ENCODE measurements at places on chromosomes 7 and 10.

DNA sequence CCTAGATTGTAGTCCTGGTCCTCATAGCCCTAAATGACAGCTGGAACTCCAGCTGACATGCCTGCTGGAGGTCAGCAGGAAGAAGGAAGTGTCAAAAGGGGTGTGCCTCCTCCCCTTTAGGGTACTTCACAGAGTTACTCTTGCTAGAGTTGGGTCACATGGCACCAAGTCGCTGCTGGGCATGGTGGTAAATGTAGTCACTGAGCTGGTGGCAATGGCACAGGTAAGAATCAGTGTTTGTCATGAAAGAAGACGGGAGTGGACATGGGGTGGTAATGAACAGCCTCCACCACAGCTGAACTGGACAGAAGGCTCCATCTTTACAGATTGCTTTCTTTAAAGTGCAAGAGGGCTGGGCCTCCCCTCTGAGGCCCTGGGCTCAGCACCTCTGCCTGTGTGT, 122.3 kb downstream of the ACTR3B start:
- no peak for DNase-seq

DNA sequence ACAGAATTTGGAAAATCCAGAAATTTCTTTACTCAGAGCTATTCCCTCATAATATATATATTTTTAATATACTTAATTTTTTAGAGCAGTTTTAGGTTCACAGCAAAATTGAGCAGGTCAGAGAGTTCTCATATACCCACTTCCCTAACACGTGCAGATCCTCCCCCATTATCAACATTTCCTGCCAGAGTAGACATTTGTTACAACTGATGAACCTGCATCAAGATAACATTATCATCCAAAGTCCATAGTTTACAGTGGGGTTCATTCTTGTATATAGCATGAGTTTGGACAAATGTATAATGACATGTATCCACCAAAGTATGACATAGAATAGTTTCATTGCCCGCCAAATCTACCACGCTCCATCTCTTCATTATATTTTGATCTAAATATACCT, 170.0 kb downstream of the PTEN start:
- DNase-seq = no peak

DNA sequence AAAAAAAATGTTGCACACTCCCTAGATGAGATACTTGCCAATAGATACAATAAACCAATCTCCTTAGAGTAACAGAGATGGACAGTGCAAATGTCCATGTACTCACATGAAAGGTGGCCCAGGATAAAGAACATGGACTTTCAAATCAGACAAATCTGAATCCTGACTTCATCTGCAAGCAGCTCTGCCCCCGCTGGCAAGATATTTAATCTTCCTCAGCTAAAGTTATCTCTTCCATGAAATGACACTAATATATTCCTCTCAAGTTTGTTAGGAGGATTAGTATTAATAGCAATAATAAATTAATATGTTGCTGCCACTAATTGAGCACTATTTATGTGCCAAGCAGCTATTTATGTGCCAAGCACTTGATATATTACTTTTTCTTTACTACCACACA, 148.6 kb upstream of the YAE1 start:
- no peak for DNase-seq

- DNase-seq = peak; percentile 70
Measured at GRCh38 chr7:3092468-3092867, 48.8 kb upstream of the CARD11 start.

DNA sequence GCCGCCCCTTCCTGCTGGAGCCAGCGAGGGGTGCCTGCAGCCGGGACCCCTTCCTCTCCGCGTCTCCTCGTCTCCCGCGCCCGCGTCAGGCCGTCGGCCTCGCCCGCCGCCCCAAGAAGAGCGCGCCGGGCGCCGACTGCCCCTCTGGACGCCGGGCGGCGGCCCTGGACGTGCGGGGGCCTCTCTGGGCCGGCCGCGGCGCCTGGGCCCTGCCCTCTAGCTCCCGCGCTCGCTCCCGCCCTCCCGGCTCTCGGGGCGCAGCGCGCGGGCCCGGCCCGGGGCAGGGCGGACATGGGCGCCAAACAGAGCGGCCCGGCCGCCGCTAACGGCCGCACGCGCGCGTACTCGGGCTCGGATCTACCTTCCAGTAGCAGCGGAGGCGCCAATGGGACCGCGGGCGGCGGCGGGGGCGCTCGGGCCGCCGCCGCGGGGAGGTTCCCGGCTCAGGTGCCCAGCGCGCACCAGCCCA, 704 bp downstream of the ZNRF2 start:
- DNase-seq = peak; percentile 73

DNA sequence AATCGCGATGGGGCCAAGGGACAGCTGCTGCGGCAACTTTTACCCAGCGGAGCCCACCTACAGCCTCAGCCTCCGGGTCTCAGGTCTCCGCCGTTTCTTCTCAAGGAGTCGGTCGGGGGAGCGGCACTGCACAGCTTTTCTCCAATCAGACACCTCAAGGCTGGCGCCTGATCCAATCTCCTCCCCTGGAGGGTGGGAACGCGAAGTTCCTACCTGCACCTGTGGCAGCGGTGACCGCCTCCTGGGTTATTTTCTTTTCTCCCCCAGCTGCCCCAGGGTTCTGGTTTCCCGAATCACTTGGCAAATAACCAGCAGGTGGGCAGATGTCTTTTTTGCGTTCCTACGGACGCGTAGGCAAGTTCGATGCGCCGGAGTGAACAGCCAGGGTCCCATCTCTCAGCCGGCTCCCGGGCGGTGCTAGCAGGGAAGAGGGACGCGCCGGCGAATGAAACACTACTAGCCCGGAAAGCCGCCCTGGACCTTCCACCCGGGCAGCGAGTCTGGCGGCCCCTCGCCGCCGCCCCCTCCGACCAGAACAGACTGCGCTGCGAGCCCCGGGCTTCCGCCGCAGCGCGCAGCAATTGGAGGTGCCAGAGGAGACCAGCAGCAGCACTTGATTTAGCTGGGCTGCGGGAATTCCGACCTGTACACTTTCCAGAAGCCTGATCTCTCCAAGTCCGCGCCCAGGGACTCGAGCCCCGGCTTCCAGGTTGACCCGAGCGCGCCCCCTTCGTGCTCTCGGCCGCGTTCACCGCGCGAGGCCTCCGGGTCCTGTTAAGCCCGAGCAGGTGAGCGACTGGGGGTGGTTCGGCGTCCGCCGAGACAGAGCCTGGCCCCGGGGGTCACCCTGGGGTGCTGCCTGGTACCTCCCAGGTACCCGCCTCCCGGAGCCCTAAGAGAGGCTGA, at the start of gene PRR15:
Gene PRR15 (plus strand): TSS at position 246 of the 906 bp plus-strand sequence. CDS start 2,495 bp downstream, outside the sequence.
- peak; percentile 33 for DNase-seq

GRCh38 chr7:25853314-25853713, 298.7 kb upstream of the NFE2L3 start:
- DNase-seq = no peak

- DNase-seq = no peak
Measured at GRCh38 chr7:151246102-151246850, 2.2 kb downstream of the SMARCD3 start.

GRCh38 chr7:158237672-158238335, 349.8 kb downstream of the PTPRN2 start:
- no peak for DNase-seq

- no peak for DNase-seq
Measured at GRCh38 chr10:122458693-122459092, 2.7 kb upstream of the HTRA1 start.

GRCh38 chr7:20111821-20112542, 105.2 kb downstream of the MACC1 start:
- no peak for DNase-seq

DNA sequence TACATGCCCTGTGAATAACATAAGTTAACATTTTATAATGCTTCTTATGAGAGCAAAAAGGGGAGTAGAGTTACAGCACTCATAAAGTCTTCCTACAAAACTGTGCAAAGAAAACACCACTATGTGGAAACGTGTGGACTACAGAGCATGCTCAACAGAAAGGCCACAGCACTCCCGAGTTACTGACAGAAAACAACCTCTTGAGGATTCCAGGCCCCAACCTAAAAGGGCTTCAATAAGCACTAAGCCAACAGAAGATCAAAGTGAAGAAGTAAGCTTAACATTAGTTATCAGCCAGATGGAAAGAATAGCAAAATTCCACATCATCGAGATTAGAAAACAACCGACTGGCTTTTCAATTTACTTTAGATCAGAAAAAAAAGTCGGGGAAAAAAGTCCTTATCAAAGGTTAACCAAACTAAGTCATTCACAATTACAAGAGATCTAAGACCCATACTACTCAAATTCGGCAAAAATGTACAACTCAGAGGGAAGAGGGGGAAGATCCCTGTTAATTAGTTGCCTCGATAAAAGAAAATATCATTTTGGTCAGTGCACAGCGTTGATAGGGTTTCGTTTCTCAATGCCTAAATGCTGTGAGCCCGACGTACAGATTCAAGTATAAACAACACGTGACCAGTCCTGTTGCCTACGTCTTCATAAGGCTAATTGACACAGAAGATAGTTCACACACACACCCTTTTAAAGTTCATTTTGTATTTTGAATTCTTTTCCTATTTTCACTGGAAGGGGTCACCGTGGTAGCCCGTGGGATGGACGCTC, 1.4 kb downstream of the KBTBD2 start:
- no peak for DNase-seq

- peak; percentile 81 for DNase-seq
Measured at GRCh38 chr10:131452926-131453720, 141.6 kb upstream of the TCERG1L start.

DNA sequence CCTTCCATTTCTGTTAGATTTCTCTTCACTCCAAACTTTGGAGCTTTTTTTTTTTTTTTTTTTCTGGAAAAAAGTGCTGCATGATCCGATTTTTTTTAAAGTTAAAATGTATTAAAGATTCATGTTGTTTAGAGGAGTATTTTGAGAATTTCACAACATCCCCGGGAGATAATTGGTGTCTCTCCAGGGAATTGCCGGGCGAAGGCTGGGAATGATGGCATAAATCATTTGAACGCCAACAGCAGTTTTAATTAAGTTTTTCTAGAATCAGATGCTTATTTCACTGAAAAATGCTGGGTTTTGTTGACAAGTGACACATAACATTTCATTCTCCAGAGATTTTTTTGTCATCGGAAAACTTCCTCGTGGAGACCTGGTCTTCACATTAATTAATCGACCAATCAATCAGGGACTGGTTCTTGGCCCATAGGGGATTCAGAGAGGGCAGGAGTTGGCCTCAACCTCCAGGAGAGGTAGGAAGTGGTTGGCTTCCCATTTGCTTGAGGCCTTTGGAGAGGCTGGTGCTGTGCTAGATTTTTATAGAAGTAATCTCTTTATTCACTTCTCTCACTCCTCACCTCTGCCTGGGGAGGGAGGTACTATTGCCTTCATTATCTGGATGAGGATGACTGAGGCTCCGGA, 439.4 kb downstream of the TYW1 start:
- no peak for DNase-seq

DNA sequence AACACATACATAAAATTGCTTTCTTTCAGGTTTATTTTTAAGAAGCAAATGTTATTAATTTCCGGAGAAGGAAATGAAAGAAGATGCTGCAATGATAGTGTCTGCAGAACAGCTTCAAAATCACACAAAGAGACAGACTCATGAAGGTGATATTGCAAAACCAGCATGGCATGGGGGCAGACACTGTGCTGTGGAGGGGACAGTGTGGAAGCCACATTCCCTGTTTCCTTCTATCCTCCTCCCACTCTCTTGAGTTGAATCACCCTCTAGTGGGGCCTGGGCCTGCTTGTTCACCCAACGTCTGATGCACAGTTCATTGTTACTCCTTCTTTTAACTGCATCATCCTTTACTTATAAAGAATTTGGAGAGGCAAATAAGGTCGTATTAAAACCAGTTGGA, 104.0 kb upstream of the INSIG1 start:
- DNase-seq = no peak

GRCh38 chr7:15853832-15854470, 167.5 kb upstream of the MEOX2 start:
- DNase-seq = no peak

GRCh38 chr7:142463401-142463850, 205.6 kb upstream of the PRSS58 start:
- DNase-seq = no peak

GRCh38 chr7:22255342-22255741, 101.6 kb downstream of the RAPGEF5 start:
- no peak for DNase-seq

- no peak for DNase-seq
Measured at GRCh38 chr7:100034871-100035510, 14.6 kb upstream of the ZSCAN21 start.

- DNase-seq = no peak
Measured at GRCh38 chr10:133247681-133248333, 10.2 kb downstream of the VENTX start.

DNA sequence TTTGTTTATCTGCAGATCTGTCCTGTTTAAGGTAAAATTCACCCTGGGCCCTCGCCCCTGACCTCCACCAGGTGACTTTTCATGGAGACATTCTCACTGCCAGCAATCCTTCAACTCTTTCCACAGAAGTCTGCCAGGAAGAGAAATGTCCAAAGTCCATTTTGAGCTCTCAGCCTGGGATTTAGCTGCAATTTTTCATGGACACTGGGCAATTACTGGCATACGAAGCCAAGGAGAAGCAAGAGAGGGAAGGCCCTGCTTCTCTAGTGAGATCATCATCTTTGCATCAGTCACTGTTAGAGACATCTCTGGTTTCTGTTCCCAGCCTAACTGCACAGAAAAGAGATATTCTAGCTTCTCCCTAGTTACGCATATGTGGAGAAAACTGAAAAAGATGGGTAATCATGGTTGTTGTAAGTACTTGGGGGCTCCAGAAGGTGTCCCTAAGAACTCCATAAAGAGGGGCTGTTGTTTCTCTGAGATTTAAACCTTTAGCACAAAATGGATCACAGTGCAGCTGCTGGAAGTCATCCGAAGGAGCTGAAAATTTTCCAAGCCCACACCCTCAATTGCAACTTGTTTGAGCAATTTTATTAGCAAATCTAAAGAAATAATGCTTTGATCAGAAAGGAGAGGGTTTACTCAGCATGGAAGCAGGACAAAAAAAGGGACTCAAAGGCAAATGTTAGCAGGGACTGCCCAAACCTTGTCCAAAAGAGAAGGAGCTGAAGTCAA, 168.9 kb downstream of the SNX10 start:
- DNase-seq = no peak

DNA sequence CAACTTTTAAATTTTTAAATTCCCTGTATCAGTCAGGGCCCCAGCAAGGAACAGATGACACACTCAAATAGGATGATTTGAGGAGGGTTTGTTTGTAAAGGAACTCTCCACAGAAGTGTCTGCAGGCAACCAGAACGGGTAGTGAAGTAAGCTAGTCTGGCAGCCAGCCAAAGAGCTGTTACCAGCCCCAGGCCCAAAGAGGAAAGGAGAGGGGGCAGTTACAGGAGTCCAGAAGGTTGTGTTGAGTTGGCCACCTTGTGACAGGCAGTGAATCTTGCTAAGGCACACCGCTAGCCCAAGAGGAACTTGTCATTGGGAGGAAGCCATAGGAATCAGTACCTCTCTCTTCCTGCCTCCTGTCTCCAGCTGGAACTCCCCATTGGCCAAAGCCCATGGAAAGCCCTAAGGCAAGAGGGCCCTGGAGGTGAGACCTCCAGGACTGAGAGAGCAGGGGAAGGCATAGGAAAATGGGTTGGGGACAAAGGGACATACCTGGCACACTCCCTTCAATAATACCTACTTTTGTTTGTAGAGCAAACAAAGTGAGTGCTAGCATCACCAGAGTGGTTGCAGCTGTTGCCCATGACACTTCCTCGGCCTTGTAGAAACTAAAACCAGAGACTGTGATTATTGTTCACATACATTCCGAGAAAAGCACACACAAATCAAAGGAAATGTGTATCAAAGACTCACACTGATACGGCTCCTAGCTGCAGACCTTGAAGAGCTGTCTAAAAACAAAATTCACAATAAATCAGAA, 25.4 kb upstream of the GATAD1 start:
- DNase-seq = no peak

GRCh38 chr7:67489881-67490280, 493.2 kb downstream of the TYW1 start:
- no peak for DNase-seq

GRCh38 chr10:31426401-31426800, 107.4 kb downstream of the ZEB1 start:
- DNase-seq = no peak
